ENCODE measurements at places on chromosomes 3 and 15.

GRCh38 chr15:43903864-43904290 lies 77.1 kb downstream of the WDR76 start:
- DNase-seq = peak; percentile 28

- DNase-seq = no peak
Measured at GRCh38 chr3:86147119-86147518, 843.8 kb downstream of the VGLL3 start.

- DNase-seq = no peak
Measured at GRCh38 chr3:111781561-111782446, 77.3 kb upstream of the PHLDB2 start.

DNA sequence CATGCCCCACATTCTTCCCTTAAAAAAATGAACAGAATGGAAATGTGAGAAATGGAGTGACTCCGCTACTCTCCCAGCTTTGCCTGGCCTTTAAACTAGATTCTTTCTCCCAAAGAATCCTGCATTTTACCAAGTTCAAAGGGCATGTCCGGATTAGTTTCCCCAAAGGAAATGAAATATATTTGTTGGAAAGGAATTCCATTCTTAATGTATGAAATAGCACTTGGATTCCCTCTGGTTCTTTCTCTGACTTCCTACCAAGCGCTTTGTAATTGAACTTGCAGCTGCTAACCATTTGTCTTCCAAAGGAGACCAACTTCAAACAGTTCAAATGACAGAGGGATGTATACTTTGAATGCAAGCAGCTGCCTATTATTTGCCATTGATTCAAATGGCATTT lies 18.9 kb downstream of the MAP2K1 start:
- DNase-seq = no peak

DNA sequence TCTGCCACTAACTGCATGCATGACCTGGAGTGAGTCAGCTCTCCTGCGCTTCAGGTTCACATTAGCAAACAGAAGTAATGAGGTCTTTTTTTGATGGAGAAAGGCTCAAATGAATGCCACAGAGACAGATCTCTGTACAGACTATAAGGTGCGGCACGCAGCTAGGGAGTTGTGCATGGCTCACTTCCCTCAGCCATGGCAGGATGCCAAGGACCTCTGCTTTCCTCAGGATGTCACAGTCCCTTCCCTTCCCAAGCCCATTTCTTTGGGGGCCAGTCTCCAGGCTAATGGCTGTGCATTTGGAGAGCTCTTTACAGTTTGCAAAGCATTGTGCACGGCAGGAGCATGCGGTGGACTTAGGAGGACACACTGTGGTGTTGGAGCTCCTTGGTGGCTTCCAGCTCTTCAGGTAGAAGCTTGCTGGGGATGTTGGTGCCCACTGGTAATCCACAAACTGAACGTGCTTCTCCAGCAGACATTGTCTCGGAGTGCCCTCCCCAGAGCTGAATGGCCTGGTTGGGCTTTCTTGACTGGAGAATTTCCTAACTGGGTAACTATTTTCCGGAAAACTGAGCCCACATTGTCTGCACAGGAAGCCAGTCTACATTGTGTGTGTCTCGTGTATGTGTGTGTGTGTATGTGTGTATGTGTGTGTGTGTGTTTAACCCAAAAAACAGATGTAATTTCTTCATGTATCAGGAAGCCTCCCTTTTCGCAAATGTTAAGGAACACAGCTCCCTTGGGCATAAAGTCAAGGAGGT lies 172.5 kb upstream of the TLE3 start:
- no peak for DNase-seq

GRCh38 chr15:94015324-94015723 lies 216.0 kb upstream of the MCTP2 start:
- no peak for DNase-seq

DNA sequence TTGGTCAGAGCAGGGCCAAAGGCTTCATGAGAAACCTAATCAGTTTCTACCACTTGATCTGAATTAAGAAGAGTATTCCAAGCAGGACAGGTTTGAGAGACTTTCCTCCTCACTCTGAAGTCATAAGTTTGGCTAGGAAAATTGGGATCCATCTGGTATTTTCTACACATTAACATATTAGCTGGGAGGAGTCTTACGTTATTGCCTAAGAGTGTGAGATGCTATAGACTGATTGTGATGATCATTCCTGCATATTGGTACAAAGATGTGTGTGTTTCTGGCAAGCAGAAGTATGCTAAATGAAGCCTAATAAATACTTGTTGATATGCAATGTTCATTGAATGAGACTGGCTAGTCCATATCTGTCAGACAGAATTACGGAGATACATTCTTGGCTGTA lies 73.5 kb upstream of the RASGRP1 start:
- DNase-seq = no peak

GRCh38 chr3:81790117-81790516 lies 28.7 kb upstream of the GBE1 start:
- DNase-seq = no peak

DNA sequence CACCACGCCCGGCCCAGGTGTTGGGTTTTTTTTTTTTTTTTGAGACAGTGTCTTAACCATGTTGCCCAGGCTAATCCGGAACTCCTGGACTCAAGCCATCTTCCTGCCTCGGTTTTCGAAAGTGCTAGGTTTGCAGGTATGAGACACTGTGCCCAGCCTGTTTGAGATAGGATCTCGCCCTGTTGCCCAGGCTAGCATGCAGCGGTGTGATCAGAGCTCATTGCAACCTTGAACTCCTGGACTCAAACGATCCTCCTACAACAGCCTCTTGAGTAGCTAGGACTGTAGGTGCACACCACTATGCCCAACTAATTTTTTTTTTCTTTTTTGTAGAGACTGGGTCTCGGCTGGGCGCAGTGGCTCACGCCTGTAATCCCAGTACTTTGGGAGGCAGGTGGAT lies 20.3 kb upstream of the ITPKA start:
- DNase-seq = no peak

- no peak for DNase-seq
Measured at GRCh38 chr15:88152672-88153071, 103.9 kb downstream of the NTRK3 start.

GRCh38 chr15:93179700-93180102 lies 90.7 kb upstream of the RGMA start:
- no peak for DNase-seq

GRCh38 chr3:103440539-103441203 lies 1005.9 kb downstream of the ZPLD1 start:
- no peak for DNase-seq

DNA sequence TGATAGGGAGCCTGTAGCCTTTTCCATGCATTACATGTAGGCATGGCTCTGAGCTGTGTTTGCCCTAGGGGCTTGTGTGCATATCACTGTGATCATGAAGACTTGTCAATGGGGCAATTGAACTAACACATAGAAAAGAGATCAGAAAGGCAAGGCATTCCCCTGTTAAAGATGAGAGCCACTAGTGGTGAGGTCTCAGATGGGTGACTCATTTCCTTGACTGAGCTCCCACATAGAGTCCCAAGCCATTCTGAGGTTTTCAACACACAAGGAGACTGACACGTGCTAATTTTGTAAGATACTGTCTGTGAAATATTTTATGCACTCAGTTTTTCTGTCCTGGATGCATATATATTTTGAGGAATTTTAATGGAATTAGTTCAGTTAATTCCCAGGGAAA lies 53.8 kb downstream of the SAMMSON start:
- no peak for DNase-seq

GRCh38 chr3:179196098-179196497 lies 47.9 kb downstream of the PIK3CA start:
- DNase-seq = no peak

DNA sequence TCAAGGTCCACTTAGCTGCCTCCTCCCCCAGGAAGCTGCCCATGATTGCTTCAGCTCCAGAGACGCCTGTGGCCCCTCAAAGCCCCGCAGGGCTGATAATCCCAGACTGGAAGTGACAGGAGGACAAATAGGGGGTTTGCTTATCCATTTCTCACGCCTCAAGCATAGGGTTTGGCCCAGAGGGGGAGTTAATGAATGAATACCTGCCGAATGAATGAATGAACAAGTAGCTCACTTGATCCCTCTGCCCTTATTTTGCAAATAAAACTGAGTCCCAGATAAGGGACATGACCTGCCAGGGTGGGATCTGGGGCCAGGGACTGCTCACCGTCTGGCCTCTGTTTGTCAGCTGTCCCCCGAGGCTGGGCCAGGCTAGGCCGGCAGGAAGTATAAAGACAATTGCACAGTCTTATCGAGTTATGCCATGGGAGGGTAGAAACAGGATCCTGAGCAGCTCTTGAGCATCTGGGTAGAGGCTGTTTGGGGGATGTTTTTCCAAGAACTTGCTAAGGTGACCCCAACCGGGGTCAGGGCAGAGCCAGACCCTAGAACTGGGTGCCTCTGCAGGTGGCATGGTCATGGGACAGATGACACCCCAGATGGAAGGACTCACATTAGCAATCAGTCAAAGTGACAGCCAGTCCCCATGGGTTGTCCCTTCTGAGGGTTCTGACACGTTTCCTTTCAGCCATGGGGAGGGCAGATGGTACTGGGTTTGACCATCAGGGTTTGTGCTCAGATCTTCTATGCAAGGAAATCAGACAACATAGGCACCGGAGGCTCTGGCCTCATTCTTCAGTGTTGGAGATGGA lies 45.0 kb downstream of the IQSEC1 start:
- no peak for DNase-seq

DNA sequence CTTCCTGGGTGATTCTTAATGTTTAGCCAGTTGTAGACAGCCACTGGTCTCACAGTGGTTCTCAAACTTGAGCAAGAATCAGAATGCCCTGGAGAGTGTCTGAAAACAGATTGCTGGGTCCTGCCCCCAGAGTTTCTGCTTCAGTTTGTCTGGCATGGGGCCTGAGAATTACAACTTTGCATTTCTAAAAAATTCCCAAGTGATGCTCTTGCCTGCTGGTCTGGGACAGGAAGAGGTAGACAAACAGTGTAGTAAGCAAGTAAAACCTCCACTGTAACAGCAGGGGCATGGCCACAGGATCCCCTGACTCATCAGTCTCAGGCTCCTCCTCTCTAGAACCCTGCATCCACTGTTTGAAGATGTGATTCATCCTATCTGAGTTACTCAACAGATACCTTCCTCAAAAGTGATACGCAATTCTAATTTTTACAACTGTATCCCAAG lies 36.5 kb downstream of the DZIP1L start:
- no peak for DNase-seq

GRCh38 chr3:115321400-115321805 lies 174.3 kb upstream of the ZBTB20 start:
- no peak for DNase-seq

DNA sequence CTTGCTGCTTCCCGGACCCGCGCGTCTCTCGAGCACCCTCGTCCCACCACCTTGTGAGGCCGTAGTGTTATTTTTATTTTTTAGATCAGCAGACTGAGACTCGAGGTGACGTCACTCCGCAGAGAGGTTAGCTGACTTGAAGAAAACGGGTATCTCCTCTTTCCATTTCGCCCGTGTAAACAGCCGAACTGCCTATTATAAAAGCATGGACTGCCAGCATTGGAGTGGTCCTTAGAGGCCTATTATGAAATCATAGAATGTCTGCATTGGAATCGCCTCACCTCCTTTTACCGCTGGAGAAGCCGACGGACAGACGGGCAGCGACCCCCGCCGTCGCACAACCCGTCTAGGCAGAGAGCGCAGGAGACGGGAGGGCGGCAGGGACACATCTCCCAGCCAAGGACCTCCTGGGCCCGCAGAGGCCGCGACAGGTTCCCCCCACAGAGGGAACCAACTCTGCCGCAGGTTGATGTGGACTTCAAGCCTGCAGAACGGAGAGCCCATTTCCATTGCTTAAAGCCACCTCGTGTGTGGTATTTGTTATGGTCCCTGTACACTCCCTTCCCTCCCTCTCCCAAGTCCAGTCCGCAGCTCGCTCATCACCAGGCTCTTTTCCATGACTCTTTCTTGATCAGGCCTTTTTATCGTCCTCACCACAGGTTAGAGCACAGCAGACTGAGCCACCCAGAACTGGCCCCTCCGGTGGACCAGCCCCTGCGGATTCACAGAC lies 540 bp upstream of the PPP1R2 start:
- DNase-seq = peak; percentile 22

DNA sequence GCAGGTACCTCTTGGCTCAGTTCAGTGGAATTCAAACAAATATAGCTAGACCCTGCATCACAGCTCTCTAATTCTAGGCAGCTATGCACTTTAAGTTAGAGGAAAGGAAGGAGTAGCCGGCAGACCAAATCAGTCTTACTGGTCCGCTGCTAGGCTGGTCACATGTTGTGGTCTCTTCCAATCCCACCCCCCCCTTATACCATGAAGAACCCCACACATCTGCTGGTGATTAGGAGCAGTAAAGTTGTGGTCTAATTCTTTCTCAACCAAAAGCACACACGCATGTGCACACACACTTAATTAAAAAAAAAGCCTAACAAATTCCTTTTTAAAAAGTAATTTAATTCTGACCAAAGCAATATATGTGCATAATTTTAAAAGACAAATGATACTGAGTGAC lies 16.7 kb upstream of the SH3GL3 start:
- no peak for DNase-seq

- no peak for DNase-seq
Measured at GRCh38 chr3:165983284-165983683, 146.1 kb upstream of the BCHE start.

DNA sequence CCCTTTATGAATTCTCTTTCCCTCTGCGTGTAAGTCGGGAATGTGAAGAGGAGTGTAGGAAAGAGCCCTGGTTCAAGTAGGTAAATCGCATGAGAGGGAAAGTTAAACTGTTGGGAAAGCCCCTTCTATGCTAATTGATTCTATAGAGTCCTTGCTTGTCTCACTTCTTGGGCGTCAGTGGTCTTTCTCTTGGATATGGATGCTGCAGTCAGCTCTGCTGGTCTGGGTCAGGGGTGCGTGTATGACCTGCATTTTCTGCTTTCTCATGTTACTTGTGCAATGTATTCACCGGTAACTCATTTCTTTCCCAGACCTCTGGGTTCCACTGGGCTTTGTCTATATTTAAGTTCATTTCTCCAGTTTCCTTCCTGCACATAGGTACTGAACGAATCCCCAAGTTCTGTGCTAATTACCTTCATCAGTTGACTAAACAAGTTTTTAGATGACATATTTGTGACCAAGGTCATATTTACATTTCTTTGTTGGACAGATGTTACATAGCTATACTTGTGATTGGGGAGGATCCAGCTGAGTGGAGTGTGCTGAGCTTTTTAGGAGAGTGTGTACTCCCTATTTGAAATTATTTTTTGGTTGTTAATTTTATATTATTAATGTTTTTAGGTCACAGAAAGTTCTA lies 1.4 kb downstream of the SETD5 start:
- DNase-seq = no peak

GRCh38 chr15:60540002-60540651 lies 61.2 kb upstream of the ICE2 start:
- no peak for DNase-seq

DNA sequence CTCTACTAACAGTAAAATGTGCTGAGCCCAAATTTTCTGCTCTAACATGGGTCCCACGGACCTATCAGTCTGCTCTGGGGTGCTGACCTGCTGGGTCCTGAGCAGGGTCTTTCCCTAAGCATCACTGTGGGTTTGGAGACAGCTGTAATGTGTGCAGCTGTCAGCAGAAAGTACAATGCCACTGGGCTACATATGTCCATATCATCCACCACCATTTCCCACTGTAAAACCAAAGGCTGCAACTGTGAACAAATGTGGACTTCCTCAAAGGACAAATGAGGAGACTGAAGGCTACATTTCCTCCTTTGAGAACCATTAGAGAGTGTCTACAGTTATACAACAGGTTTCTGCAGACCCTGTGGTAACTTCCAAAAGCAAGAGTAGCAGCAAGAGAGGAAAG lies 33.8 kb upstream of the IP6K2 start:
- no peak for DNase-seq

All from stimulated activated CD4-positive, alpha-beta T cell treated with anti-CD3 and anti-CD28 coated beads, Interleukin-4, amount 100 ng/mL, for 1 hour (primary cell).